ENCODE measurements at places on chromosomes 4 and X.

DNA sequence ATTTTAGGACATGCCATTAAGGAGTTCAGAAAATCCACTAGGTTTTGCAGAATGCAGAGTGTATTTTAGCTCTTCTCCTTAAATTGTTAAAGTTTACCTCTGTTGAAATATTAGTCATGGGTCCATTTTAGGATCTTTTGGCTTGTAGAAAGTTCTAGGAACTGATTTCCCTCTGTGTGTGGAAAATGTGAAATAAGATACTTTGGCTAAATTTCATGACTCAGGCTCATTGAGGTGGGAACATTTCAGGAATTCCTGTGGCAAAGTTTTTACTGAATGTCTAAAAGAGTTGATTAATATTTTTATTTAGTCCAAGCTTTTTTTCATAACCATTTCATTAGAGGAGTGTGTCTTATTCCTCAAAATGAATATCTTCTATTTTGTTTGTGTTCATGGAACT lies 7.0 kb downstream of the FHIP1A start:
- DNase-seq = no peak

DNA sequence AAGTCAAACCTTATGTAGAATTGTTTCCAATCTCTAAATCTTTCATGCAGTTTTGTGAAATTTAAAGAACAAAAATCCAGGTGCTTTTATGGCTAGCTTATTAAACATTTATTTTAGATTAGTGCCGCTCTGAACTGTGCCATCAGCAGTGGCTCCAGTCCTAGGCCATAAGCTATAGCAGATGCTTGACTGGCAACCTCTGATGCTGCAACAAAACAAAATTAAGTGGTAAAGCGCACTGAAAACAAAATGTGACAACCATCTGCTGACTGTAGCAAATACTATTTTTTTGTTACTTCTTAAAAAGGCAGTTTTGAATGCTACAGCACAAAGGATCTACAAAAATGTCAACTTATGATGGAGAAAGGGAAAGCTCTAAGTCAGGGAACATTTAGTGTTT lies 237.4 kb downstream of the DCLK2 start:
- no peak for DNase-seq

DNA sequence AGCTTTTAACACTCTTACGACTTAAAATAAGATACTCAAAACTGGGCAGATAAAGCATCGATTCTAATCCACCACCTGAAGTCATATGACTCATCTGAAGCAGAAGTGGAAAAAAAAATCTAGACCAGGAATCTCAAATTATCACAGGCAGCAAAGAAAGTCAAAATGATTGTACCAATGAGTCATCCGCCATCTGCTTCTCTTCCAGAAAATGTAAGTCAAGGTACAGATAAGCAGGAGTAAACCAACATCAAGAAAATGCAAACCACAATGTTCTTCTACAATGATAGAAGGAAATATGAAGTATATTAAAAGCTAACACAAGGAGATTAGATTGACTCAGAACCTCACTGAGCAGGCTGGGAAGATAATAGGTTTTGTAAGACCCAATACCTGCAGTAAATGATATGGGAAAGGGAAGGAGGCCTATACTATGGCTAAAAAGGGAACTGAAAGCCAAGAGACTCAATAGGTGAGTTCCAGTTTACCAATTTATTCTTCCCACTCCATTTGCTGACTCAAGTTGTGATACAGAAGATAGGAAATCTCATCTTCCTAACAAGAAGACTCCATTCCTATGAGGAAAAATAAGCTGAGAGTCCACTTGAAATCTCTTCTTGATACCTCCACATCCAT lies 88.4 kb upstream of the TET2 start:
- DNase-seq = no peak

DNA sequence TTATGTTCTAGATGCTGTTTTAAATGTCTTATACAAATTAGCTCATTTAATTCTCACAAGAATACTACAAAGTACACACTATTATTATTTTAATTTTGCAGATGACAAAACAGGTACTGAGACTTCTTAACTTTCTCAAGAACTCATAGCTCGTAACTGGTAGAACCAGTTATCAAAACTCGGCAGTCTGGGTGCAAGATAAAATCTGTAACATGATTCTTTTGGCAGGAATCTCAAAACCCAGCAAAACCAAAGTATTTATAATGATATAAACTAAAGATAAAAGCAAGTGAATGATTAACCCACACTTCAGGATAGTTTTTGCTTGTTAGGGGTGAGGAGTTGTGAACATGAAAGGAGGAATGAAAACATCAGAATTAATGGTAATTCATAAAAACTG lies 27.6 kb downstream of the CLNK start:
- DNase-seq = no peak

DNA sequence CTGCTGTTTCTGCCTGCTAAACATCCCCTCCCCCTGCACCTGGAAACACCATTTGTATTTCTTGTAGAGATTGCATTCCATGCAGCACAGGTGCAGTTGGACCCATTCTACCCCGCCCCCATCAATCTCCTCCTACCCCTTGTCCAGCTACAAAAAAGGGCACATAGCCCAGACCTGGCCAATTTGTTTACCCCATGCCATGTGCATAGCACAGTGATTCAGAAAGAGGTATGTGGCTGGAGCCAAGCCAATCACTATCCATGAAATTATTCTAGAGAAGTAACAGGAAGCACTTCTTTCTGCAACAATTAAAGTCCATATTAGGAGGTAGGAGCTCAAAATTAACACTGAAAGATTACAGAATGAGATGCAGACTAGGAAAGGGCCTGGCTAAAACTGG lies 20.2 kb upstream of the TMEM184C start:
- DNase-seq = no peak

DNA sequence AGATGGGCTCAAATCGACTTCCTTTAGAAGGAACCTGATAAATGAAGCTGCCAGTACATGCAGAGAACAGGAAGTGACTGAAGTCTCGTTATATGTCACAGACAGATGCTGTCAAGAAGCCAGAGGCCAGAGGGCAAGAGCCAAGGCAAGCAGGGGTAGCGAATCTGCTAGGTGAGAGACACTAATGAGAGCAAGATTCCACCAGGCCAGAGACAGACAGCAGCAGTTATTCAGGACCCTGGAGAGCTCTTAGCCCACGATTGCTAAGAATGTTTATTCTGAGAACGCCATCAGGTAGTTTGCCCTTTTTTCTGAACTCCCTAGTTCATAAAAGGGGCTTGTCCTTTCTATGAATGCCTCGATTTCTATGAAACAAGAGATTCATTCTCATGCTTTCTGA lies 73.7 kb downstream of the BEND2 start:
- DNase-seq = no peak

DNA sequence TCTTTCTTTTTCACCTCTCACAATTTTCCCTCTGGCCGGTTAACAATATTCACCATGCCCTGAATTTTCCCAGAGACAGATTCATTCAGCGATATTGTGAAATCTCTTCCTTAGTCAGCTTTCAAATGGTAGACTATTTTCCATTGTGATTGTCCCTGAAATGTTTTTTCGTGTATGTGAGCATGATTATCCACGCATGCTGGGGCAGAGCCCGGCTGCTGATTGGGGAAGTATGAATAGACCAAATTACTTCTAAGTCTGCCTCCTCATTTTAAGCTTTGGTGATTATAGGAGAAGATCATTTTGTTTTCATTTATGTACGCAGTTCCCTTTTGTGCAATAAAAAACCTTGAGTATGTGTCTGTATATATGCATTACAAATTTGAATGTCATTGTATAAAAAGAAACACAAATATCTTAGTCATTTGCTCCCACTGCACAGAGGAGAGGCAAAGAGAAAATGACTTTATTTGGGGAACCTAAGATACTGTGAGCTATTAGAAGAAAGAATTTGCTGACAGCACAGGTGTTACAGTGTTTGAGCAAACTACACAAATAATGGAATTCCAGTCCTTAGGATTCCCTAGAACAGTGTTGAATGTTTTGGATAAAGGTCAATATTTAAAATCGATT lies 11.3 kb downstream of the DTHD1 start:
- no peak for DNase-seq

GRCh38 chr4:8391972-8392371 lies 48.6 kb downstream of the ACOX3 start:
- DNase-seq = no peak

GRCh38 chr4:53061091-53061850 lies 199.2 kb downstream of the RASL11B start:
- no peak for DNase-seq

DNA sequence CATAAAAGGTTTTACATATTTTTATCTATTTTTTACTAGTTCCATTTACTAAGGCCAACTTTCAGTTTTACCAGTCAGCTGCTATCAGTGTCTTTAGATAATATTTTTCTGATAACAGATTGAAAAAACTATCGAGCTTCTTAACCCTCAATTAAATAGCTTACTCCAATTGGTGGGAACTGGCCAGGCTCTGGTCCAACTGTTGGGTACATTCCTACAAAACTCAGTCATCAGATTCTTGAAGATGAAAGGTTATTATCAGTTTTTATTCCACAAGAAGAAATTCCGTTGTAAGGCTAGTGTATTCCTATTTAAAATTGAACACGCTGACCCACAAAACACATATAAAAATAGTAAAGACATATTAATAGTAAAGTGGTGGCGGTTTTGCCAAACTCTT lies 346.2 kb downstream of the MAPK10 start:
- DNase-seq = no peak

- no peak for DNase-seq
These were observed 11.4 kb downstream of the FGD1 start for GRCh38 chrX:54484666-54485065.

DNA sequence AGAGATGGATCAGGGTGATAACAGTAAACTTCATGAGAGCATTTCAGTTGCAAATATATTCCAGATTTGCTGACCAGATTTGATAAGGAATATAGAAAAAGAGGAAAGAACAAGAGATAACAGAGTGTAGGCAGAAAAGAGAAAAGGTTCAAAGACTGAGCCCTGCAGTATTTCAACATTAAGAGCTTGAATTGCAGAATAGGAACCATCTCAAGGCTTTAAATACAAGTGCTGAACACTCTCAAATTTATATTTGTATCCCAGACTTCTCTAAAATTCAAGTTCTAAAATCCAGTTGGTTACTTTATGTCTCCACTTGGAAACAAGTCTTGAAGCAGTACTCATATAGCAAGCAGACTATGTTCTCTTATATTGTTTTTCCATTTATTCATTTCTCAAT lies 9.7 kb upstream of the MYOZ2 start:
- no peak for DNase-seq

Measured in SK-N-DZ (cell line).